ENCODE measurements at places on chromosomes 7 and 10. TPM values are rescaled to one million over a fixed set of nuclear protein-coding genes. Genes with fewer than 3 reads are reported as not detected.

GRCh38 chr7:118615-119391 is 73.6 kb upstream of the FAM20C start:
- H3K4me1 ChIP-seq, result peaks cover 32% of the 10 kb centered on the region
- H3K4me3 ChIP-seq, result no peak overlapping the region
- no peak overlapping the region for H3K27ac ChIP-seq
- H3K27me3 ChIP-seq, result peaks cover 2% of the 10 kb centered on the region
- no peak for DNase-seq
- no peaks in the 10 kb centered on the region for H3K36me3 ChIP-seq

DNA sequence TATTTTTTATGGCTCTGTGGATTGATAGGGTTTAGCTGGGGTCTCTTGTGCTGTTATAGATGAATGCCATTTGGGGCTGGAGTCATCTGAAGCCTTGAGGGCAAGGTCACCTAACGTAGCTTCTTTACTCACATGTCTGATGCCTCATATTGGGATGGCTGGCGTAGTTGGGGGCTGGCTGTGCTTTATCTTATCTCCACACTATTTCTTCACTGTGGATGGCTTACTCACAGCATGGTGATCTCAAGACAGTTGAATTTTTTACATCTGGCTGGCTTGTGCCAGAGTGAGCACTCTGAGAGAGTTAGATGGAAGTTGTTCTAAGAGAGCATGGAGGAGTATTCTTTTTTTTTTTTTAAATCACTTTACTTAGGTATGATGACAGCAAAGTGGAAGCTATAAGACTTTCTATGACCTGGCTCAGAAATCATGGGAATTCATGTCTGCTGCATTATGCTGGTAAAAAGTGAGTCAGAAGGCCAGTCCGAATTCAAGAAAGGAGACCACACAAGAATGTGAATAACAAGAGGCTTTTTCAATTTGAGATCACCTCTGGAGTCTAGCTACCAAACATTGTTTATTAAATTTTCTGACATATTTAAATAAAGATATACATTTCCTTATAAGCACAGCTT is 252.4 kb upstream of the TPK1 start:
- no peak overlapping the region for H3K4me3 ChIP-seq
- DNase-seq, result no peak
- H3K36me3 ChIP-seq, result no peaks in the 10 kb centered on the region
- no peak overlapping the region for H3K27ac ChIP-seq
- no peaks in the 10 kb centered on the region for H3K27me3 ChIP-seq

DNA sequence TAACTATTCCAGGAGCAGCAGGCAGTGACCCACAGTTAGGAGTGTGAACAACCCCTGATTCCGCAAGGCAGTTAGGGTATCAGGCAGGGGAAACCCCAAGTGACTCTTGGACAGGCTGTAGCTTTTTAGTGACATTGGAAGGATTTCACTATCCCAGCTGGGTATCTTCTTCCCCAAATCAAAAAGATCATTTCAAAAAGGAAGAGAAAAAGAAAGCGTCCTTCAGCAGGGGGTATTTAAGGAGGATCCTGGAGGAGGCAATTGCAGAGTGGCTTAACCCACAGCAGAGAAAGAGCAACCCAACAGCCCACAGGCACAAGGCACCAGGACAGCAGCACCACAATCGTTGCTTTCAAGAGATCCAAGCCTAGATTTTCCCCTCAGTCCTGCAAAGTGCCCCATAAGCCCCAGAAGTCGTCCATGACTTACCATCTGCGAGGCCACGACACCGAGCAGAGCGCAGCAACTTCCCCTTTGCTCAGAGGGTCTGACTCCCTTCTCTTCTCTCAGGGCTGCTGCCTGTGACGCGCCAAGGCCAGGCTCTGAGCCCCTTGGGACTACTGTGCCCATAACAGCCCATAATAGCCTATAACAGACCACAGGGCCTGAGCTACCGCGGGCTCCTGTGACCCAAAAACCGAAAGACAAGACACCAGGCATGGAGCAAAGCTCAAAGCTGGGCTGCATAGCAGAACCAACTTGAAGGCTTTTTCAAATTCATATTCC is 19.8 kb downstream of the PIK3AP1 start:
- DNase-seq, result no peak
- peaks cover 4% of the 10 kb centered on the region for H3K4me1 ChIP-seq
- H3K27me3 ChIP-seq, result no peaks in the 10 kb centered on the region
- H3K27ac ChIP-seq, result no peak overlapping the region

DNA sequence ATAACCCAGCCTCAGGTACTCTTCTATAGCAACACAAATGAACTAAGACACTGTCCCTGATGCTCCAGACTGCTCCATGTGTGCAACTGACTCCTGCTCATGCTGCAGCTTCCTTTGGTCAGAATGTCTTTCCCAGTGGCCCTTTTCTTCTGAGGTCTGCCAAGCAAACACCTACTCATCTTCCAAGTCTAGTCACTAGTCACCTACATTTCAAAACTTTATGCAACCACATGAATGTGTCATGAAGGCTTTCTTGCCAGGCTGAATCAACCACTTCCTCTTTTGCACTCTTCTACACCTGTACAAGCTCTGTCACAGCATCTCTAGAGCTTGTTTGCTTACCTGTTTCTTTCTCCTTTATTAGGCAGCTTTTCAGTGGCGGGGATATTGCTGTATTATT is 75.8 kb downstream of the LSMEM1 start:
- no peak overlapping the region for H3K4me3 ChIP-seq
- no peaks in the 10 kb centered on the region for H3K27me3 ChIP-seq
- no peaks in the 10 kb centered on the region for H3K36me3 ChIP-seq

DNA sequence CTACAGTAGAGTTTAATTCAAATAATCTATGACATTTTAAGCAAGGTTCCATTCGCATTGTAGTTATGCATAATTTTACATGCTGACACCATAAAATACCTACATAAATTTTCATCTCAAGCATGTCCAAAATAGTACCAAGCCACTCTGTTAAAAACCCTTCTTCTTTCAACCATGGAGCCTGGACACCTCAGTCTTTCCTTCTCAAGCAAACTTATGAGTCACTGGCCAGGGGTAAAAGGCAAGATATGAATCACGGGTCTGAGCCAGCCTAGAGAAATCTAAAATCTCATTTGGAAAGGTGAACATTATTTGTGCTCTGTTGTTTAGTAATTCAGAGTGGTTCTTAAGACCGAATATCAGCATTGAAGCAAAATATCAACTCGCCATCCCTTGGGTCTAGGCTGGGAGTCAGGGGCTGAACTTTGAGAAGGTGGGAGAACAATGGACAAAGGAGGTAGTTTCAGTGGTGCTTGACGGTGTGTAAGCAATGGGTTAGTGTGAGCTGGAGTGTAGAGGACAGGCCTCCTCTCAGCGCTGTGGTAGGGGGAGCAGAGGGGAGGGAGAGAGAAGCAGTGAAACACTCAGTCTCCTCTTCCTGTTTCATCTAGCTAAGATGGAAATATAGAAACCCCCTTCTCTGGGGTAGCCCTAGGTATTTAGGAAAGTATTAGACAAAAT is 19.1 kb upstream of the GPAM start:
- H3K4me1 ChIP-seq, result no peaks in the 10 kb centered on the region
- DNase-seq, result no peak
- no peaks in the 10 kb centered on the region for H3K27me3 ChIP-seq
- H3K36me3 ChIP-seq, result no peaks in the 10 kb centered on the region

GRCh38 chr10:110600487-110601101 is 33.1 kb downstream of the SMC3 start:
- no peak overlapping the region for H3K27ac ChIP-seq
- no peaks in the 10 kb centered on the region for H3K4me1 ChIP-seq
- DNase-seq, result peak; percentile 27
- no peak overlapping the region for H3K4me3 ChIP-seq
- peaks cover 41% of the 10 kb centered on the region for H3K36me3 ChIP-seq
- no peaks in the 10 kb centered on the region for H3K27me3 ChIP-seq

GRCh38 chr7:77199013-77199966 is at the start of gene FGL2:
TSS of gene FGL2 (minus strand) at chr7:77199819. CDS start at chr7:77199793, 26 bp downstream.
- peak; percentile 47 for DNase-seq
- no peaks in the 10 kb centered on the region for H3K36me3 ChIP-seq
- H3K27me3 ChIP-seq, result no peaks in the 10 kb centered on the region
- no peak within 1 kb of the TSS for H3K27ac ChIP-seq

DNA sequence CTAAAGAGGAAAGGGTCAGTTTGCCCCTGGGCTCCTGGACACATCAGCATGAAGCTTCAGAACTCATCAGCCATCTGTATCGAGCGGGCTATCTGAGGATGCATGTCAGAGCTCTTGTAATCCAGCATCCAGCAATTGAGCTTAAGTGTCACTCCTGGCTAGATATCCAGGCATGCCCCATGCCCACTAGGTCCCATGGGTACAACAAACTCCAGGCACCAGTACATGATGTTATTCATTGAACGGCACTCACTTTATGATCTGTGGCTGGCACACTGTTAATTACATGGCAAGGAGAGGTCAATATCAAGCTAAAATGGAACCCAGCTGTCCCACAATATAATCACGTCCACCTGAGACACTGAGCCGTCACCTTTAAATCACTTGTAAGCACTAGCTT is 274.2 kb downstream of the ELMO1 start:
- no peak overlapping the region for H3K4me3 ChIP-seq
- no peaks in the 10 kb centered on the region for H3K27me3 ChIP-seq
- no peaks in the 10 kb centered on the region for H3K36me3 ChIP-seq
- no peak for DNase-seq
- H3K4me1 ChIP-seq, result no peaks in the 10 kb centered on the region

DNA sequence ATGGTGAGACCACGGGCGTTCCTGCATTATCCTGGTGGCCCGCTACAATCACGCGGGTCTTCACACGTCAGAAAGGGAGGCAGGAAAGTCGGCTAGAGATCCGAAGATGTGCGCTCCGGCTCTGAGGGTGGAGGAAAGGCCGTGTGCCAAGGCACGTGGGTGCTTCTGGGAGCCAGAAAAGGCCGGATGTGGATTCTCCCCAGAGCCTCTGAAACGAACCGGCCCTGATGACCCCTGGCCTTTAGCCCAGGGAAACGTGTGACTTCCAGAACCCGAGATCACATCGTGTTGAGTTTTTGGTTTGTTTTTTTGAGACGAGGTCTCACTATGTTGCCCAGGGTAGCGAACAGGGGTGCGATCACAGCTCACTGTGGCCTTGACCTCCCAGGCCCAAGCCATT is 244.2 kb downstream of the ELFN1 start:
- no peak for DNase-seq
- no peaks in the 10 kb centered on the region for H3K36me3 ChIP-seq
- no peak overlapping the region for H3K27ac ChIP-seq
- H3K27me3 ChIP-seq, result no peaks in the 10 kb centered on the region

GRCh38 chr7:28389504-28390395 is 22.6 kb upstream of the CREB5 start:
- H3K36me3 ChIP-seq, result no peaks in the 10 kb centered on the region
- no peaks in the 10 kb centered on the region for H3K27me3 ChIP-seq
- no peak overlapping the region for H3K4me3 ChIP-seq

GRCh38 chr10:114694752-114695151 is 36.7 kb upstream of the ABLIM1 start:
- no peaks in the 10 kb centered on the region for H3K36me3 ChIP-seq
- no peaks in the 10 kb centered on the region for H3K4me1 ChIP-seq
- no peak overlapping the region for H3K4me3 ChIP-seq
- peak; percentile 81 for DNase-seq
- no peak overlapping the region for H3K27ac ChIP-seq

DNA sequence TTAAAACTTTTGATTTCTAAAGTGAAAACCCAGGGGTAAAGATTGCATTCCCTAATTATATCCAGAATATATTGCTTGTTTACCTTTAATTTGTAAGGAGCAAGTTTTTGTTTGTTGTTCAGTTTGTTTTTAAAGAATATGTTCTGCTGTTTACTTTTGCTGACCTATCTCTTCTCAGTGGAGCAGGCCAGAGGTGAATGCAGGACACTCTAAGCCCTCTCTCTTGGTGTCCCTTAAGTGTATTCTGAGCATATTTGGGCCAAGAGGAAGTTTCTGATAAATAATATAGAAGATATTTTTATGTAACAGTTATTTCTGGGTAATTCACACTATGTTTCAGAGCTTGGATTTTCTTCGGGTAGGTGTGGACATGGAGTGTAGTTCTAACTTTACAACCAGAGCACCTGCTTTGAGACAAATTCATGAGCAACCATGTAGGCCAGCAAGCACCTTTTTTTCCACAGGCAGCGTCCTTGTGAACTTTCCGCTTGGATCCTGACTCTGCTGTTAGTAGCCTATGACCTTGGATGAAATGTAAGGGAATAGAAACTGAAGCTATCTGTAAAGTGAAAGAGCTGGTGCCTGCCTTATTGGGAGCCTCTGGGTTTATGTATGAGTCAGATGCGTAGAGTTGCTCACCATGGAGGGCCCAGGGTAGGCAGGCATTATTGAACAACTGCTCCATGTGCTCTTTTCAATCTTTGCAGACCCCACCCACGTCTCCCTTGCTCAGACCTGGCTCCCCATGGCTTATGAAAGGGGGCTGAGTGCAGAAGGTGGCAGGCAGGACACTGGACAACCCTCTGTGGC is 16.1 kb downstream of the OGDH start:
- peaks cover 2% of the 10 kb centered on the region for H3K4me1 ChIP-seq
- H3K27ac ChIP-seq, result no peak overlapping the region

GRCh38 chr10:25934621-25935139 is 651 bp downstream of the MYO3A start:
- H3K36me3 ChIP-seq, result no peaks in the 10 kb centered on the region
- peak; percentile 71 for DNase-seq
- H3K27ac ChIP-seq, result no peak overlapping the region
- H3K4me3 ChIP-seq, result peak overlapping the region; percentile 77
- peaks cover 5% of the 10 kb centered on the region for H3K4me1 ChIP-seq

Gene FAM149B1
- total RNA-seq, result 16.8 TPM

Gene TBC1D12
- total RNA-seq, result 3.6 TPM

Gene SLC13A1
- not detected for total RNA-seq

Measured in H1 (cell line).